ENCODE measurements at places on chromosomes 4 and X.

DNA sequence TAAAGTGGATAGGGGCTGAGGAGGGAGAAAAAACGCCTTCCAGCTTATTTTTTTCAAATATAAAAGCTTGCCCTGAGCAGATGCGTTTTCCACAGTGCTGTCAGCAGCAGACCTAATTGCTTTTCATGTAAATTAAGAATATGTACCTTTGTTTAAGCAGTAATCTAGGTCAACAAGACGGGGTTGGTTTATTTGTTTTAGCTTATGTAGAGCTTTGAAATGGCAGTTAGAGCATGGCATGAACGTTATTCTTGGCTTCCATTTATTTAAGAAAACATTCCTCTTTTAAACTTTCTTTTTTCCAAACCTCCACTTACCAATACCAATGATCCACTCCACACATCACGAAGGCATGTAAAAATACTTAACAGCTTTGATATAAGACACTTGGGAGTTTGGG is 220.3 kb upstream of the TENM3 start:
- no peak for DNase-seq

- DNase-seq: no peak
Measured at GRCh38 chrX:11751261-11751660, 6.8 kb upstream of the MSL3 start.

DNA sequence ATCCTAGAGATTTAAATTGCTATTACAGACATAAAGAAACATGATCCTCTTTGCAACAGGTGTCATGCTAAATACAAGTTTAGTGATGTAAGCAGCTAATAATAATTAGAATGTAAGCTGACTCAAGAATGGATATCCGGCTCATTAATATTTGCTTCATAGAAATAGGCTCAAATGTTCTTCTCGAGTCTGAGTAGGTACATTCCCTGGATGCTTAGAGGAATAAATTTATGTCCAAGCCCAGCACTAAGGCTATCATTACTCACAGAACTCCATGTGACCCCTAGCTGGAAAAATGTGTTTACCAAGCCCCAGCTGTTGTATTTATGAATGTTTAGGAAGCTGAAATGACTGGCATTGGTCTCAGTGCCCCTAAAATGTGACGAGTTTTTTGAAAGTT is 87.6 kb upstream of the TSPAN7 start:
- no peak for DNase-seq

DNA sequence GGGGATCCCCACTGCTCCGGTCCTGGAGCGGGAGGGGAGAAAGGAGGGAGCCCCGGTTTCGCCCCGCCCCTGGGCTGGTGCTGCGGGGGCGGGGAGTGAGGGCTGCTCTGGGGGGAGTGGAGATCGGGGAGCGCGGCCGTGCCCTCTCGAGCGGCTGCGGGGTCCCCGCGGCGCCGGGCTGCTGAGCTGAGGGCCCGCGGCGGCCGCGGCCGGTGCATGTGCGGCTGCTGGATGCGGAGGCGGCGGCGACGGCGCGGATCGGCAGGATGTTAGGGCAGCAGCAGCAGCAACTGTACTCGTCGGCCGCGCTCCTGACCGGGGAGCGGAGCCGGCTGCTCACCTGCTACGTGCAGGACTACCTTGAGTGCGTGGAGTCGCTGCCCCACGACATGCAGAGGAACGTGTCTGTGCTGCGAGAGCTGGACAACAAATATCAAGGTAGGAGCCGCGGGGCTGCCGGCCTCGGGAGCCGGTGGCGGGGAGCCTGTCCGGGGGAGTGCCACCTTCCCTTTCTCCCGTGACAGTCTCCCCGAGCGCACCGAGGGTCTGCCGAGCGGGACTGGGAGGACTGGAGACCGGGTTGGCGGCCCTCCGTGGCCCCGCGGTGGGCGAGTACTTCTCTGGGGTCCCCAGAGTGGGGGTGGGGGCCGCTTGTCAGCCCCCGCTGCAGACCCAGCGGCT is at the start of gene ING2:
Gene ING2 (plus strand): TSS at position 129 of the 681 bp plus-strand sequence. CDS start 138 bp downstream, at position 267.
- no peak for DNase-seq

DNA sequence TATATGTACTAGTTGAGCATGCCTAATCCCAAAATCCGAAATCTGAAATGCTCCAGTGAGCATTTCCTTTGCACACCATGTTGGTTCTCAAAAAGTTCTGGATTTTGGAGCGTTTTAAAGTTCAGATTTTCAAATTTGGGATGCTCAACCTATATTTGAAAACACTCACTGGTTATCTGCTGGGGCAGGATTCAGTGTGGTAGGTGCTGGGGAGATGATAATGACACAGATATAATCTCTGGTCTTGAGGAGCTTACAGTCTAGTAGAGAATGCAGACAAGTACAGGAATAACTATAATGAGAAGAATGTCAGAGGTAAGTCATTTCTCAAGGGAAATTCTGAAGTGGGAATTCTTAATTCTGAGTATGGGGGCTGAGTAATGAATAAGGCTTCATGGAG is 59.4 kb upstream of the CITED1 start:
- no peak for DNase-seq

GRCh38 chr4:73257651-73258435 is 755 bp downstream of the ANKRD17 start:
- no peak for DNase-seq

GRCh38 chr4:107705742-107706556 is 14.1 kb downstream of the PAPSS1 start:
- DNase-seq: no peak

- no peak for DNase-seq
Measured at GRCh38 chrX:39894683-39895082, 203.1 kb downstream of the BCOR start.
